ENCODE measurements at places on chromosomes 5 and 9.

GRCh38 chr9:93172666-93173364 lies 11.1 kb upstream of the WNK2 start:
- no peak for ATAC-seq

DNA sequence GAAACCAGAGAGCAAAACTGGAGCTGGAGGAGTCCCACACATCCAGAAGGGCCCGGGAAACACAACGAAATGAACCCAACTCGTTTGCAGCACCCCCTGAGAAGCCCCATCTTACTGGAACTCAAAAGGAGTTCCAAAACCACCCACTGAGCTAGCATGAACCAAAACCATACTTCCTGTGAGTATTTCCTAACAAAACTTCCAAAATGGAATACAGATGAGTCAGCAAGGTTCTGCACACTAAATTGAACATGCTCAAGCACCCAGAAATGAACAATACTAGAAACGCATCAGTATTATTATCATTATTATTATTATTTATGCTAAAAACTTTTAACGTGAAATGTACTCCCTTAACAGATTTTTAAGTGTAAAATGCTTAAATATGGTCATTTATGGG lies 8.0 kb upstream of the SPOCK1 start:
- ATAC-seq = no peak

- no peak for ATAC-seq
These were observed 116.0 kb downstream of the AUH start for GRCh38 chr9:91245431-91246313.

DNA sequence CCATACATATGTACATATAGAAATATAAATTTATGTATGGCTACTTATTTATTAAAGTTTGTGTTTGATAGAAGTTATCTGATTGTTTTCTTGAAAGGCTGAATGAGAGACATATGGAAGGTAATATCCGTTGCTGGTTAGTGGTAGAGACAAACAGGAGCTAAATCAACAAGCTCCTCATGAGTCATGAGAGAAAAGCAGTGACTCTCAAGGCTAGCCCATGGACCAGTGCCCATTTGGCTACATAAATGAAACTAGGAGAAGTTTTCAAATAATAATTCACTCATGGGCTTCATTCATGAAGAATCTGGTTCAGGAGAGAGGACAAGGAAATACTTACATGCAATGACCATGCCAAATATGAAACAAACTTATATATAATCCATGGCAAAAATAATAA lies 504.5 kb upstream of the ITGA1 start:
- ATAC-seq = no peak

DNA sequence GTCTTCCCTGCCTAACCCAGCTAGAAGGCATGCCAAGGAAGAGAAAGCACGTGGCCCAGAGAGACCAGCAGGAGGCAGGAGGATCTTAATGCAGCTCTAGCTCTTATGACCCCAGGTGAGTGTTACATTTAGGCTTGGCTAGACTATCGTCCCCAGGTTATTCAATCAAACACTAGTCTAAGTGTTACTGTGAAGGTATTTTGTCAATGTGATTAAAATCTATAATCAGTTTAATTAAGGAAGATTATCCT lies 483.7 kb downstream of the BNC2 start:
- ATAC-seq = no peak

- no peak for ATAC-seq
These were observed 46.7 kb upstream of the CXCL14 start for GRCh38 chr5:135625486-135625885.

- ATAC-seq = no peak
These were observed 20.5 kb downstream of the ABCA1 start for GRCh38 chr9:104907278-104907951.

Data from stimulated activated memory B cell treated with anti-CD40 and anti-IgM and Interleukin-4, amounts not matched to agents 10 μg/mL and 1 μg/mL and 100 μg/mL, for 72 hours (primary cell).